ENCODE measurements at places on chromosomes 3 and 15.

DNA sequence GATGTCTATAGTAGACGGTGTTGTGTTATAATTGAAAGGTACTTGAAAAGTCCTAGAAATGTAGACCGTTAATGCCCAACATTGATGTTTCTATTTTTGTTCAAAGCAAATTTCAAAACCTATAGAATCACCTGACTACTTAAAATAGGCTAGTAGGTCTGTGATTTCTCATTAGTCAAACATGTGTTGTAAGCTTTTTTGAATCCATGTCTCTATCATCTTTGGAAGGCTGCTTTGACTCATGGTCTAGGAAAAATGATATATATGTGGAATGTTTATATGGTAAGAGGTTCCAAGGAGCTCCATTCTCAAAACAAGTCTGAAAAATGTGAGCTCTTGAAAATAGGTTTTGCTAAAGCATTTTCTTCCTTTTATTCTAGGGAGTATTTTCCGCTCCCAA lies 375.3 kb downstream of the LPP start:
- no peak for DNase-seq

DNA sequence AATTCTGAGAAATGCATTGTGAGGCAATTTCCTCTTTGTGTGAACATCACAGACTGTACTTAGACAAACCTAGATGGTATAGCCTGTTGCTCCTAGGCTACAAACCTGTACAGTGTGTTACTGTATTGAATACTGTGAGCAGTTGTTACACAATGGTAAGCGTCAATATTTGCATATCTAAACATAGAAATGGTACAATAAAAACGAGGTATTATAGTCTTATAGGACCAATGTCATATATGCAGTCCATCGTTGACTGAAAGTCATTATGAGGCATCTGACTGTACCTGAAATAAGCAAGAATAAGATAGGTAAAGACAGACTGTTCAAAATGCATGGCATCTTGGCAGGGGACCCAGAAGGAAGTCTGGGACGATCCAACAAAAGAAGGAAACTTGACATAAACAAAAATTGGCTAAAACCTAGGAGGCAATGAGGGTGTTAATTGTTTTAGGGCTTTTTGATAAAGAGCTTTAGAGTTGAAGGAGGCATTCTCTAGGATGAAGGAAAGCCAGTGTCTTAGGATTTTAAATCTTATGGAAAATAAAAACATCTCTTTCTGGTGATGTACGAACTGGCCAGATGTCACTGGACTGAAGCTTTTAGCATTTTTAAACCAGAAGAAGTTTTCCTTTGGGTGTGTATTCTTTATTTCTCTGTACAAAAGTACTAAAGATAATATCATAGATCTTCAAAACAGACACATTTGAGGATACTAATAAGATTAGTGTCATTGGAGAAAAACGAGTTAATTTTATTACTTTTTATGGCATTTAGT lies 9.2 kb upstream of the SPRED1 start:
- DNase-seq, result no peak

DNA sequence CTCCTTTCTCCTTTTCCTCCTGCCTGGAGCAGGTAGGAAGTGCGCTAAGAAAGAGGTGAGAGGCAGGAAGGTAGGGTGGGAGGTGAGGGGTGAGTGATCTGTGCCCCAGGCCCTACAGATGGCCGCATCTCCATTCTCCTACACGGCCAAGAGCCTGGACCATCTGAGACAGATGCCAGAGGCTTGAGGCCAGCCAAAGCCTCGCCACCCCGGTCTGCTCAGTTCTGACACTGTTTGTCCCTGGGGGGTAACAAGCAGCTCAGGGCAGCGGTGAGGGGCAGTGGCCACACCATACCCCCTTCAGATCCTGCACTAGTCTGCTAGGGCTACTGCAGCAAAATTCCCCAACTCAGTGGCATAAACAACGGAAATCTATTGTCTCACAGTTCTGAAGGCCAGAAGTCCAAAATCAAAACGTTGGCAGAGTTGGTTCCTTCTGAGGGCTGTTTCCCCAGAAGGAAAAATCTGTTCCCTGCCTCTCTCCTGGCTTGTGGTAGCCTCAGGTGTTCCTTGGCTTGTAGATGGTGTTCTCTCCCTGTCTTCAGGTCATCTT lies 28.4 kb downstream of the ADCY5 start:
- DNase-seq, result no peak

DNA sequence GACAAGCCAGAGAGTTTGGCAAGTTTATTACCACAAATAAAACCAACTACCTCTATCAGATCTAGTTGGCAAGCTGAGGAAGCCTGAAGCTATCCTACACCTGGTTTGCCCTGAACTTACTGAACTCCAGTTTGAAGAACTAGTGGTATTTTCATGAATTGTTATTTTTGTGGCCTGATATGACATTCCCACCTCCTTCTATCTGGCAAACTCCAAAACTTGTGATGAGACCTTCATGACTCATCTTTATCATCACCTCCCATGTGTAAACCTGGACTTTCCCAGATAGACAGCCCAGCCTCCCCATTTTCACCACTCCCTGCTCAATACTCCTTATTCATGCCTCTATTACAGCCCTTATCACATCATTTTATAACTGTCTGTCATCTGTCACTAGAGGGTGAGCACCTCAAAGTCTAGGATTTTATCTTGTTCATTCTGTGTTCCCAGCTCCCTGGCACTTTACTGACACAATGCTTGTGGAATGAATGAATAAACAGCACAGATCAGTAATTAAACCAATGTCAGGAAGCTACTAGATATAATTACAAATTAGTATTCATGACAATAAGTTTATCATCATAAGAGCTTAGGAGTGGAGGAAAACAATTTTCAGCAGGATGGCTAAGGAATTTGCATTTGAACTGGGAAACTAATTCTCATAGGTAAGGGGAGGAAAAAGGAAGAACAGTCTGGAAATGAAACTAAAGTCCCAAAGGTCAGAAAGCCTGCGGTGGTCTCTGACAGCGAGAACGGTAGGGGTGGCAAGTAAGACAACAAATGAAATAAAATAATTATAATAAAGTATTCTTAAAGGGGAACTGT lies 13.2 kb upstream of the TRANK1 start:
- peak; percentile 87 for DNase-seq

DNA sequence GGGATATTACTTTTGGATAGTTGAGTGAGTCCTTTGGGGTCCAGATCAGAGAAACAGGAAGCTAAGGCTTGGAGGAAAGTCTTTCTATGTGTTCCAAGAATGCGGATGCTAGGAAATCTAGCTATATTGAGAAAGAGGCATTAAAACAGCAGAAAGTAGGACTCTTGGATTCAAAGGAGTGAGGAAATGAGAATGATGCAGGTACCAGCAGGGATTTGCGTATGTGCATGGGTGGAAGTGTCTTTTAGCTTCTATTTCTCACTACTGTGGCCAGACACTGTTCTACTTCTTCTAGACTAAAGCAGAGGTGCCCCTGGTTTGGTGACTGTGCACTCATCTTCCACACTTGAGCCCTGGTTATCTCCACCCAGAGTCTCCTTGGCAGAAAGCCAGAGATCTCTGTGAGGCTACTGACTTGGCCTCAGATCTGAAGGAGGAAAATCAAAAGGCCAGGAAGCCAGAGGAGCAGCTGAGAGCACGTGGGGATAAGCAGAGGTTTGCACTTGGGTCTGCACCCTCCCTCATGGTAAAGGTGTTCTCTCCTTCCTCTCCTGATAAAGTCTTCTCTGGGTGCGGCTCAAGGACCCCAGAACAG lies 44.3 kb downstream of the ATP2B2 start:
- DNase-seq, result peak; percentile 54

- no peak for DNase-seq
Observed at GRCh38 chr15:92098869-92099268, 245.4 kb downstream of the SLCO3A1 start.

GRCh38 chr3:197262709-197263108 lies 35.7 kb downstream of the DLG1 start:
- no peak for DNase-seq

DNA sequence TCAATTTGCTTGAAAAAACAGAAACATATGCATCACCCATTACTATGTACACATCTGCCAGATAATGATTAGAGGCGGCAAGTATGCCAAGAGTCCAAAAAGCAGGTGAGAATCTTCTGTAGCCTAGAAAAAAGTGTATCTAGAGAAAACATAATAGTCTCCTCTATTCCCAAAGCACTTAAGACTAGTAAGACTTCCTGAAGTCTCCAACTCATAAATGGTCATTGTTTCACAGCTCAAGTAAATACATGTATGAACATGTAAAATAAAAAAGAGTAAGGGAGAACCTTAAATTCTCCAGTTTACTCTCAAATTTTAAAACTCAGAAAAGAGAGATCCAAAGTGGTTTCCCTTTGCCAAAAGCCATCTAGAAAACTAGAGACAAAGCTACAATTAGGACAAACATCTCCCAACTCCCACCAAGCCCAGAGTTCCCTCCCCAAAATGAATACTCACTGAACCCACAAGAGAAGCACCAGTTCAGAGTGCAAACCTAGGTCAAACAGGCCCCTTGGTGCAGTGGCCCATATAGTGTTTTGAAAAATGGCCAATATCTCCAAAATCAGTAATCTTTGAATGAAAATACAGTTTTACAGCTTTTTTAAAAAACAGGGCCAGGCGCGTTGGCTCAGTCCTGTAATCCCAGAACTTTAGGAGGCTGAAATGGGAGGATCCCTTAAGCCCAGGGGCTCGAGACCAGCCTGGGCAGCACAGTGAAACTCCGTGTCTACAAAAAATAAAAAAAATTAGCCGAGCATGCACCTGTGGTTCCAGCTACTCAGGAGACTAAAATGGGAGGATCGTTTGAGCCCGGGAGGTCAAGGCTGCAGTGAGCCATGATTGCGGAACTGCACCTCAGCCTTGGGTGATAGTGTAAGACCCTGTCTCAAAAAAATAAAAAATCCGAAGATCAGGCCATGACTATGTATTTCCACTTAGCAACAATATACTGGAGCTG lies 11.0 kb upstream of the MAP4 start:
- no peak for DNase-seq

GRCh38 chr3:157117875-157118654 lies 41.9 kb downstream of the CCNL1 start:
- DNase-seq, result no peak

DNA sequence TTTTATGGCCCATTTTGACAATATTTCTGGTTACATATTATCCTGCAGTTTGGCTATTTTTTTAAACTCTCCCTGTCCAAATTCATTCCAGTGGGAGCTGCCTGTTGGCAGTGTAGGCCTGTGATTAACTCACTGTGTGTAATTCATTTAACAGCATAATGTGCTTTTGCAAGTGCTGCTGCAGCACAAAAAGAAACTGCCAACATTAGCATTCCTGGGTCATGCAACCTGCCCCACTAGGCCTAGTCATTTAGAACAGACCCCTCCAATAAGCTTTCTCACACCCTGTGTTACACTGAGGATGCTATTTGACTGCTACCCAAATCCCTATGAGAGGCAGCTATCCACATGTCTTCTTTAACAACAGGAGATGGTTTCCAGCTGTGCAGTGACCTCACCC lies 251.2 kb upstream of the UBE2E2 start:
- no peak for DNase-seq

GRCh38 chr3:21043139-21043538 lies 707.9 kb downstream of the ZNF385D start:
- DNase-seq, result no peak

DNA sequence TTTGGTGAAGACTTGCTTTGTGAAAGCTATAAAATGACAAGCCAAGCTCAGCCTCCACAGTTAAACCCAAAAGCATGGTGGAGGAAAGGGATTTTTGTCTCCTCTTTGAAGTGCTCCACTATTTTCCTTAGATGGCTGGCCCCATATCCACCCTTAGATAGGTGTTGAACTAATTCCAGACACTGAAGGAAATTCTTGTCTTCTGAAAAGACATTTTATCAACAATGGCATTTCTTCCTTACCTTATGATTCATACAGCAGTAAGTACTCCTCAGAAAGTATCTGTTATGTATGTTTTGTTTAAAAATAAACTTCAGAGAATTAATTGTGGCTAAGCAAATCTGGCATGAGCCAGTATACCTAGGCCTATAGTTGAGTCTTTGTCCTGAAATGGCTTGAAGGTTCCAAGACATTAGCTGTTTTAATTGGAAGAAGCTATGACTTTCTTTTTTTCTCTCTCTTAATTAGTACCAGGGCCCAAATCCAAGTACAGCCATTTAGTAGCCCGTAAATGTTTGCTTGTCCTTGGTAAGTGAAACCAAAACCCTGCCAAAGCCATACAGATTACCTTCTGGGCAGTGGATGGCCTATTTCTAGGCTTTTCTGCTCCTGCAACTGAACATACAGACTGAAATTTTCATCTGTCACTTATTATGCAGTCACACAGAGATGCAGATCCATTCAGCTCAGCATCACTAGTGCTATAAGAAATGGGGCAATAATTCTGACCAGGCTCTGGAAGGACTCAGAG lies 5.1 kb upstream of the BFSP2 start:
- DNase-seq, result no peak

- DNase-seq, result peak; percentile 82
Observed at GRCh38 chr3:138912237-138912636, 34.7 kb downstream of the FOXL2 start.

DNA sequence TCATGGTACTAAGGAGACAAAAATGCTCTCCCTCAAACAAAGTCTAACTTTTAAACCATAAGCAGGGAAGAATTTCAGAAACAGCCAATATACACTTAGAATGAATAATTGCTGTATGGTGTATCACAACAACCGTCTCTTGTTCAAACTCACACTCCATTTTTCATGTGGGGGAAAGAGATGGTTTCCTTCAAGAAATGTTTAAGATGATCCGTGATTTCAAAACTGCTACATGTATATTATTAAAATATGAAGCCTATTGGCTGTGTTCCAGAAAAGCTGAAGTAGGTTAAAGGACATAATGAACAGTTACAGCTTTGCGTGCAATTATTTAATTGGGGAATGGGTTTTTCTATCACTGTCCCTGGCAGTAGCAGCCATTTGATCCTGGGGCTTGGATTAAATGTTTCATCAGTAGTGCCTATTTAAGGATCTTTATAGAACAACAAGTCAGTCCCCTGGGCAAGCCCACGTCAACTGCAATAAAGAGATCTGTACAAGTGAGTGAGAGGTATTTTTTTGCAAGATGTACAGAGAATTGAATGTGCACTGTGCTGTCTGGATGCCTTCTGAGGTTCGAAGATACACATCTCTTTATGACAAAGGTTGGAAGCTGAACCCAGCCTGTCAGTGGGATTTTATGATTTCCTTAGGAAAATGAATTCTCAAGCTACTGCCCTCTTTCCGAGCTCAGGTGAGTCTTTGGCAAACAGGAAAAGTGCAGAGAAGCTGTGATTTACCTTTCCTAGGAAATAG lies 337.2 kb upstream of the RARB start:
- no peak for DNase-seq

DNA sequence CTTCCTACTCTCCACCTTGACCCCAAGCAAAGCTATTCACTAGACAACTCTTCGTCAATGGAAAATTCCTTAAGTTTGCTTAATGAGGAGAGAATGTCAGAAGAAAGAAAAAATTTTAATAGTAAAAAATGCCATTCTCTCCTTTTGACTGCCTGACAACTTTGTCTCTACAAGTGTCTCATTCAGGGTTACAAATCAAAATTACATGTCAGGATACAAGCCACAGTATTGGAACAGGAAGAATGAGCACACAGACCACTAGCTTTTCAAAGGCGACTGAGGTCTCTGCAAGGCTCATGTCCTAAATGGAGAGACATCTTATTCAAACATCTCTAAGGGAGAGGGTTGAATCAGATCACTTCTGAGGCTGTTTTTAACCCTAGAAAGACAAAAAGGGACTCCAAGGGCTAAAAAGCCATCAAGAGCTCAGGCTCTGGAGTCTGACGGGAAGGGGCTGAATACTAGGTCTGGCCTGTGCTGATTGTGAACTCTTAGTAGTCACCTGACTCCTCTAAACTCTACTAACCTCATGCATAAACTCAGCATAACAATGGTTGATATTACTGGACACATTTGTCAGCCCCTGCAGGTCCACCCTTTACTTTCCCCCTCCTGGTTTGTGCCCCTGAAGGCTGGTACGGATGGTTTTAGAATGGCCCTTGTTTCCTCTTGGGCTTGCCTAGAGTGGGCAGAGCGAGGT lies 12.8 kb upstream of the MEIS2 start:
- no peak for DNase-seq
